A549 treated with dexamethasone at 1 μM for 4 hours (cell line): ENCODE measurements at places on chromosomes 5 and 9. TPM values are rescaled to one million over a fixed set of nuclear protein-coding genes. Genes with fewer than 3 reads are reported as not detected.

Gene CDKN2A
- not detected in 5 replicates for total RNA-seq

Gene CDC20B
- 0.06 to 0.09 TPM (median 0.08 TPM) in 5 replicates for total RNA-seq

Gene FYB1
- 9.9 to 15.4 TPM (median 12.6 TPM) in 5 replicates for total RNA-seq

Gene SPAAR
- total RNA-seq, result 0.10 to 0.20 TPM (median 0.15 TPM) in 4 of 5 replicates, not detected in the other

Gene RETREG1
- total RNA-seq, result 2.3 to 4.2 TPM (median 3.0 TPM) in 5 replicates

Gene PTGR1
- total RNA-seq, result 284 to 341 TPM (median 317 TPM) in 5 replicates

Gene GPR150
- total RNA-seq, result 0.06 to 0.20 TPM (median 0.13 TPM) in 5 replicates

Gene SPATA31A3
- total RNA-seq, result not detected in 5 replicates

Gene GABRB2
- 0.01 TPM in 1 of 5 replicates, not detected in the others for total RNA-seq

Gene SHOC1
- 0.01 to 0.02 TPM in 2 of 5 replicates, not detected in the others for total RNA-seq

Gene HAND1
- total RNA-seq, result 0.34 to 0.83 TPM (median 0.44 TPM) in 5 replicates

Gene FOXD4L5
- total RNA-seq, result 0.04 to 0.05 TPM (median 0.05 TPM) in 3 of 5 replicates, not detected in the others

Gene SH3GLB2
- total RNA-seq, result 31.2 to 47.2 TPM (median 44.8 TPM) in 5 replicates

Gene IL13
- total RNA-seq, result 0.07 TPM in 1 of 5 replicates, not detected in the others

Gene TTC33
- total RNA-seq, result 8.2 to 13.9 TPM (median 11.9 TPM) in 5 replicates

Gene FAM81B
- total RNA-seq, result not detected in 5 replicates

Gene RAD1
- 29.2 to 36.2 TPM (median 31.2 TPM) in 5 replicates for total RNA-seq

Gene CATSPER3
- total RNA-seq, result 0.21 to 0.49 TPM (median 0.37 TPM) in 5 replicates

Gene SLC36A2
- not detected in 5 replicates for total RNA-seq

Gene F2RL1
- total RNA-seq, result 204 to 250 TPM (median 224 TPM) in 5 replicates

Gene TOR4A
- total RNA-seq, result 16.3 to 27.6 TPM (median 24.2 TPM) in 5 replicates

Gene ZNF462
- total RNA-seq, result 2.7 to 4.6 TPM (median 4.2 TPM) in 5 replicates

Gene TMEM250
- total RNA-seq, result 31.0 to 50.8 TPM (median 47.6 TPM) in 5 replicates

Gene SNCAIP
- total RNA-seq, result 0.02 to 0.05 TPM (median 0.04 TPM) in 3 of 5 replicates, not detected in the others

Gene ENTREP1
- total RNA-seq, result 0.45 to 0.97 TPM (median 0.77 TPM) in 5 replicates

Gene C5
- total RNA-seq, result 10.4 to 17.6 TPM (median 13.5 TPM) in 5 replicates

Gene TXN
- 975 to 1,573 TPM (median 1,072 TPM) in 5 replicates for total RNA-seq

Gene PFN3
- total RNA-seq, result not detected in 5 replicates

Gene DNLZ
- 22.8 to 34.8 TPM (median 31.4 TPM) in 5 replicates for total RNA-seq

Gene ARL10
- 0.47 to 0.97 TPM (median 0.53 TPM) in 5 replicates for total RNA-seq

Gene CCL21
- total RNA-seq, result not detected in 5 replicates

Gene GZMA
- total RNA-seq, result not detected in 5 replicates

Gene PCDHB4
- total RNA-seq, result 0.02 to 0.12 TPM (median 0.02 TPM) in 3 of 5 replicates, not detected in the others

Gene MELK
- total RNA-seq, result 71.7 to 81.6 TPM (median 74.9 TPM) in 5 replicates

Gene FREM1
- total RNA-seq, result not detected in 5 replicates

Gene FCN2
- total RNA-seq, result not detected in 5 replicates

Gene PCDHA1
- 0.08 to 0.21 TPM (median 0.18 TPM) in 5 replicates for total RNA-seq

Gene GABBR2
- total RNA-seq, result 0.19 to 0.28 TPM (median 0.27 TPM) in 5 replicates

Gene C1QTNF3
- 0.12 to 0.24 TPM (median 0.17 TPM) in 4 of 5 replicates, not detected in the other for total RNA-seq

Gene NIPSNAP3A
- 11.9 to 14.4 TPM (median 13.8 TPM) in 5 replicates for total RNA-seq

Gene ARAP3
- total RNA-seq, result 2.6 to 4.9 TPM (median 4.5 TPM) in 5 replicates

Gene NPM1
- total RNA-seq, result 3,212 to 5,008 TPM (median 3,438 TPM) in 5 replicates

Gene BAAT
- total RNA-seq, result 0.32 to 0.58 TPM (median 0.42 TPM) in 5 replicates

Gene OLFM1
- 8.8 to 10.8 TPM (median 10.5 TPM) in 5 replicates for total RNA-seq

Gene GCNT4
- total RNA-seq, result 0.26 to 0.33 TPM (median 0.31 TPM) in 5 replicates

Gene SHB
- 33.3 to 43.9 TPM (median 42.0 TPM) in 5 replicates for total RNA-seq

Gene PLAC8L1
- 0.21 to 0.38 TPM (median 0.27 TPM) in 3 of 5 replicates, not detected in the others for total RNA-seq

Gene ABLIM3
- total RNA-seq, result 16.8 to 25.1 TPM (median 21.0 TPM) in 5 replicates

Gene GLRA1
- not detected in 5 replicates for total RNA-seq

Gene IFNA21
- not detected in 5 replicates for total RNA-seq
